ENCODE measurements at places on chromosomes 6 and 20.

- DNase-seq = no peak
These were observed 81.9 kb downstream of the LRFN2 start for GRCh38 chr6:40505191-40505810.

DNA sequence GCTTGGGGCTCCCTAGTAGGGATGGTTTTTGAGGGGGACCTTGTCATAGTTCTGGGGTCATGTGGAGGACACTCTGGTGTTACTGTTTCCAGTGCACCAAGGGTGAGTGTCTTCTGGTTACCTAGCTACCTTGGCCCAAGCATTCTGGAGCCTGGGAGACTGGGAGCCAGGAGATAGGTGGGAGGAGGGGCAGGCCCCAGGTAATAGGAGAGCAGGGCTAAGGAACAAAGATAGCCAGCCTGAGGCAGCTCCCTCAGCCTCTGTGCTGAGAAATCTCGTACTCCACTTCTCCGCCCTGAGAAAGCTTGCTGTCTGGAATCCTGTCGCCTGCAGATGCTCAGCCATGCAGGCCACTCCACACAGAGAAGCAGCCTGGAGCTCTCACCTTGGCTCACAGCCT lies 8.3 kb upstream of the ENTPD6 start:
- no peak for DNase-seq

DNA sequence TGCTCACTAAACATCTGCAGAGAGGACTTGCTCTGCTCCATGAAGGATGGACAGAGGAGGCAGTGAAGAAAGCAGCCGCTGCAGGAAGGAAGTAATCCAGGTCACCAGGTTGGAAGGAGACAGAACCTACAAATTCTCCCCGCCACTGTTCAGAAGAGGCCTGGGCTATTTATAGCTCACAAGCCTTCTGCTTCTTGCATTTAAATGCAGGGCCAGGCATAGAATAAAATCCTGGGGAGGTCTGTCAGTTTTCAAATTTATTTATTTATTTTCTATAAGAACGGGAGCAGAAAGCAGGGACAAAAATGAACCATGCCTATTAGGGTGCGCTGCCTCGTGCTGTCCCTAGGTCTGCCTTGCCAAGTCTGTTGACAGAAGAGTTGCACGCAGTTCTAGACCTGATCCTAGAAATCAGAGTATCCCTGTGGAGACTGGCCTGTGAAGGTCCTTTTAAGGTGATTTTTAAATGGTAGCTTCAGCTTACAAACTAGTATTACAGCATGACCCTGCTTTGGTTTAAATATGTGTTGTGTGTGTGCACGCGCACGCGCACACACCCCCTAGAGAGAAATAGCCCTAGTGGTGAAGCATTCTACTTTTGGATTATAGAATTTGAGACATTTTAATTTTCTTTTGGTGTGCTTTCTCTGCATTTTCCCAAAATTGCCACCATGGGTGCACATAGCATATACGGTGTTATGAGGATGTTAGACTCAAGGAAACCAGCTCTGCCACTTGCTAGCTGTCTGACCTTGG lies 19.5 kb downstream of the RIMS4 start:
- DNase-seq = no peak

GRCh38 chr20:31577194-31577593 lies 27.9 kb upstream of the ID1 start:
- no peak for DNase-seq

DNA sequence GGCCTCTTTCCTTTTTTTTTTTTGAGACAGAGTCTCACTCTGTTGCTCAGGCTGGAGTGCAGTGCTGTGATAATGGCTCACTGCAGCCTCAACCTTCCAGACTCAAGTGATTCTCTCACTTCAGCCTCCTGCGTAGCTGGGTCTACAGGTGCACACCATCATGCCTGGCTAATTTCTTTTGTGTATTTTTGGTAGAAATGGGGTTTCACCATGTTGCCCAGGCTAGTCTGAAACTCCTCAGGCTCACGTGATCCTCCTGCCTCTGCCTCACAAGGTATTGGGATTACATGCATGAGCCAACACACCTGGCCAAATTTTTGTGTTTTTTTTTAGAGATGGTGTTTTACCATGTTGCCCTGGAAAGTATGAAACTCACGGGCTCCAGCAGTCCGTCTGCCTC lies 29.3 kb downstream of the SRC start:
- DNase-seq = no peak

- DNase-seq = no peak
These were observed 62.0 kb downstream of the ATXN1 start for GRCh38 chr6:16698997-16699868.

GRCh38 chr6:85114581-85114935 lies 335.3 kb upstream of the NT5E start:
- DNase-seq = no peak

DNA sequence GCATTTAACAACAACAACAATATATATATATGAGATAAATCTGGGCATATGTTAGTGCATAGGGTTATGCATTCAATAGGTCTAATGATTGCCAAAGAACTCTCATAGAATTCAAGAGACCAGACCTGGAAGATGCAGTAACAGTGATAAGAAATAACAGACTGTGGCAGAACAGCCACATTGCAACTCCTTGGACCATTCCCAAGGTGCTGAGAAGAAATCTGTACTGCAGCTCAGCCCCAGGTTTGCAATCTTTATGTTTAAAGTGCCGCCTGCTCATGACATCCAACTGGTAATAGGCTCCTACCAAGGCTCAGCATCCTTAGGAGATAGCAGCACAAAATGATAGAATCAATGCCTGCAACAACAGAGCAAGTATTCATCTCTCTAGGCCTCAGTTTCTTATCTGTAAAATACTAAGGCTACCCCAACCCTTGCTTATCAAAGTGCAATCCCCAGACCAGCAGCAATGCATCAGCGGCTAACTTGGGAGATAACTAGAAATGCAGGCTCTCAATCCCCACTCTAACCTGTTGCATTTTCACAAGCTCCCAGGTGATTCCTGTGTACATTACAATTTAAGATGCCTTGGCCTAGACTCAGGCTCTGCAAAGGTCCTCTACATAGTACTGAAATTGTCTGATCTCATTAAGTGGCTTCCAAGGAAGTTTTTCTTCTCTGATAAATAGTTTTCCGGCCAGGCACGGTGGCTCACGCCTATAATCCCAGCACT lies 30.6 kb upstream of the PIM1 start:
- DNase-seq = no peak

- no peak for DNase-seq
These were observed 110.2 kb upstream of the RPS6KA2 start for GRCh38 chr6:166737261-166737660.

DNA sequence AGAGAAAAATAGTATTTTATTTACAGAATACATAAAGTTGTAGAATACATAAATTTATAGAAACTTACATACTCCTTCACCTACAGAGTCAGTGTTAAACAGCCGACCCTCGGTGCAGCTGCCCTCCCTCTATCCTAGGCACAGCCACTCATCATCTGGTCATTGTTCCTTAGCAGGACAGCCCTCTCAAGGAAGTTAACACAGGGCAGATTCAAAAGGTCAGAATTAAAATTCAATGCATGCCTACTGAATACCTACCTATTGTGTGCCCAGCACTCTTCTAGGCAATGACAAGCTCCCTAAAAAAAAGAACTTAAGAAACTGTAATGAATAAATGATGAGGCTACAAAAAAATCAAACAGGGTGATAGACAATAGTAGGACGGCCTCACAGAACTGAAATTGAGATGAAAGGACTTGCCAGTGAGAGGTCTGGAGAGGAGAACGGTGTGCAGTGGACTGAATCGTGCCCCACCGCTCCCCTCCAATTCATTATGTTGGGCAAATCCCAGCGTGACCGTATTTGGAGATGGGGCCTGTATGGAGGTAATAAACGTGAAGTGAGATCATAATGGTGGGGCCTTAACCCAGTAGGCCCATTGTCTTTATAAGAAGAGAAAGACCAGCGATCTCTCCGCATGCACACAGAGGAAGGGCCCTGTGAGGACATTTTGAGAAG lies 326.0 kb downstream of the PACRG start:
- DNase-seq = no peak

GRCh38 chr20:48823960-48824498 lies 3.8 kb downstream of the PREX1 start:
- no peak for DNase-seq

DNA sequence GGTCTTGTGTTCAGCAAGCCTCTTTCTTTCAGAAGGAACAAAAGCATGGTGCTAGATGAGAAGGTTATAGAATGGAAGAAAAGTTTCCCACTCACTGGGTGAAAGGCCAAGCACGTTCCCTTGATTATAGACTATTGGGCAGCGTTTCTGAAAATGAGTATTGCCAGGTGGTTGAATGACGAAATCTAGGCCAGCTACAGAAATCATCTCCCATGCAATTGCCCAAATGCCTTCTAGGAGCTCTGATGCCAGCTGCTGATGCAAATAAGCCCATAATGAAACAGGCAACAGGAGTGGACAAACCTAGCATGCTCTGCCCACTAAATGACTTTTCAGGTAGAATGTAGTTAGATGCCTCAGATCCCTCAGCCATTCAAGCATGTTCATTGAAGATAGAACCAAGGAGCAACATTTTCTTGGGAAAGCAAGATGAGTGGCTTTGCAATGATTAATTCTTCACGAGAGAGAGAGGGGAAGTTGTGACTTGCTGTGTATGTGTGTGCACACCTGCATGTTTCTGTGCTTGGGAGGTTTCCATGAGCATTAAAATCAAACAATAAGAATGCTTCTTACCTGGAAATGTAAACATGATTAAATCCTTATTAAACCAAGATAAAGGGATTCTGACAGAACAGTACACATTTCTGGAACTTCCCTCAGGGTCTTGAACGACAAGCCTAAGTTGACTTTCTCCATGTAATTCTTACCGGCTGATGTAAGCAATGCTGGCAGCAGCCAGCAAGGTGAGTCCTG lies 43.6 kb downstream of the ADTRP start:
- DNase-seq = no peak

DNA sequence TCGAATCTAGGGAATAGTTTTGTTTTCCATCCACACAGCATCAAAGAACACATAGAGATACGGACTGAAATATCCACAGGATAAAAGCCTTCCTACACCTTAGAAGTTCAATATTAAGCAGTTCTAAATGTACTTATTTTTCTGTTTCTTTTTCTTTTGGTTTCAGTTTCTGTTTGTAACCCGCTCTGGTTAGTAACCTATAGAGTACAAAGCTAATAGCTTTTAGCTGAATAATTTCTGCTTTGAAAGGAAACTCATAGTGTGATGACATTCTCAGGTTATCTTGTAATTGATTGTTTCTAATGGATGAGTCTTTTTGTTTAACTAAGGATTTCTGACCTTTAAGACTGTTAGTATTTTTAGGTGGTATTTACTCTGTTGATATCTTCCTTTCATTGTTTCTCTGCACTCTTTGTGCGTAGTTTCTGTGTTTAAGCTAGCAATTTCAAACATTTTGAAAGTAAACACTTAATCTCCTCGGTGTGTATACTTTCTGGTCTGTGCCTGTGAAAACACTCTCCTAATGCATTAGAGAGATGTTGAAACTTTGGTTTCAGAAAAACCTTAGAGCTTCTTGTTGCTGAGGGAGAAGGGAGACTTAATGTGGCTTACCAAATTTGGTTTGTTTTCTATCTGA lies 385.5 kb downstream of the HDGFL1 start:
- no peak for DNase-seq

- no peak for DNase-seq
These were observed 381 bp downstream of the MAP3K7 start for GRCh38 chr6:90586546-90586835.

DNA sequence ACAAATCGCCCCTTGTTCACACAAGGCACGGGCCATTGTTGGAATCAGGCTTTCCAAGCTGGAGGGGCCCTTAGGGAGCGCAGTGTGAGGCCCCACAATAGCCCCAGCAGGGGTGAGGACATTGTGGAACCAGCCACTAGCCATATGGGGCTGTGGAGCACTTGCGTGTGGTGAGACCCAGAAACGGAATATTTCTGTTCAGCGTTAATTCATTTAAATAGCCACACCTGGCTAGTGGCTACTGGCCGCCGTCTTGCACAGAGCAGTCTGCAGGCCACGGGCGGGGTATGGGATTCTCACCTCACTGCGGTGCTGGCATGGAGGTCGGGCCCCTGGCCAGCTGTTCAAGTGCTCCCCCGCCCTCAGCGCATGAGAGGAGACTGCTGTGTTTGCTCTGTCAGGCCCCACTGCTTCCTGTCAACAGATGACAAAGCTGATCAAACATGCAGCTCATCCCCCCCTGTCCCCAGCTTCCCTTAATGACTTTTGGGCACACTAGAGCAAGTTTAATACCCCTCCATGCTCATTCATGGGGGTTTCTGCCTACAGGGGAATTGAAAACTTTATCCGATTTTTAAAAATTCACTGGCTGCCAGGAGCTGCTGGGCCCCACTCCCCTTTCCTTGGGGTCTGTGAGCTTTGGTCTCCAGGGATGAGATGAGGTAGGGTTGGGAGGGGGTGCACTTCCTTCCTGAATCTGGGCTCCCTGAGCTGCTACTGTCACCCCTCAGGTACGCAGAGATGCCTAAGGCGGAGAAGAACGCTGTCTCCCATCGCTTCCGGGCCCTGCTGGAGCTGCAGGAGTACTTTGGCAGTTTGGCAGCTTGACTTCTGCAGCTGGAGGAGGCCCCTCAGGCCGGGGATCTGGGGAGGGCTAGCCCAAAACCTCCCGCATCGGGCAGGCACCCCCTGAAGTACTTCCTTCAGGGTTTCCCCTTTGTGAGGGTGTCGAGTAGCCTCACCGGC lies 13.6 kb downstream of the ITPA start:
- DNase-seq = no peak

DNA sequence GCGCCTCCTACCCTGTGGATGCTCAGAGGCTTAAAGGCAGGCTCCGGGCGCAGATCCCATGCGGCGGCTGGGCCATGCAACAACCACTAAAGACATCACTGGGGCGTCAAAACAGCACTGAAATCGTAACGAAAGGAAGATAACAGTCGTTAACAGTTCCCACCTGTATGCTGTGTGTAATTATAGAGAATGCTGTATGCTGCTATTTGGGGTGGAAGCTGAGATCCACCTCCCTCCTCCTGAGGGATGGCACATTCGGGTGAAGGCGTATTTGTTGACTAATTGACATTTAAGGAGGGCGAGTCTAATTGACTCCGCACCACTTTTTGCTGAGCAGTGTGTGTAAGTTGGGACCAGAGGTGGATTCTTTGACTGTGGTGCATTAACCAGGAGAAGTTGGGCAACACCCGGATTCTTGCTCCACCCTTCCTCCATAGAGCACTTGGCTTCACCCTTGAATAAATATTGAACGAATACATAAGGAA lies 687 bp downstream of the SLC35A1 start:
- no peak for DNase-seq

DNA sequence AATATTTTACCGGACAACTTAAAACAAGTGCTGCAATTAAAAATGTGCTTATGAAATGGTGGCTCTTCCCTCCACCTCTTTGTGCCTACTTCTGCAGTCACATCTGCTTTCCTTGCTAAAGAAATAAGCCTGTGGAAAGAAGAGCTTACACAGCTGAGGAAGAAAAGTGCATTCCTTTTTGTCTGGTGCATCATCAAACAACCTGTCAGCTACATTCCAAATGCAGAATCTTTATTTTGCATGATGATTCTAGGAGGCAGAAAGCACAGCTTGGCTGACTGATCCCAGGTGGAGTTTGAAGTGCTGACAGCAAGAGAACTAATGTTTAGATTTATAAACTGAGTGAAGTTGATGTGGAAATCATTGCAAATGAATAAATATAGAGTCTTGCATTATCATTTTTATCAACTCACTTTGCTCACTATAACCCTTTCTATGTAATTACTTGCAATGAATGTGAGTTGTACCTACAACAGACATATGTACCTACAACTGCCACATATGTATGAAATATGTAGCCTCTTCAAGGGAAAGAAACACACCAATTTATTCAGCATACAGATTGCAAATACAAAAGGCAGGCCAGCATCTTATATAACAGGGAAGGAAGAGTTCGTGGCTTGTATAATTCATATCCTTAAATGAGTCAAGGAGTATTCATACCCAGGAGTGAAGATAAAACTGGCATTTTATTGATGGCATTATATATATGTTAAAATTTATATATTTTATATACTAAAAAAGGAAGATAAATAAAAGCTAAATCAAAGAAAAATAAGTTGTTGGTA lies 223.4 kb upstream of the MCHR2 start:
- no peak for DNase-seq
